Activated CD4-positive, alpha-beta T cell treated with anti-CD3 and anti-CD28 coated beads, Interleukin-10, Interleukin-2, amounts not matched to agents 100 ng/mL and 50 ng/mL, durations not matched to agents 16 hours and 8 hours (primary cell): ENCODE measurements at places on chromosomes 5 and 9.

- no peak for DNase-seq
Measured at GRCh38 chr9:106228861-106229260, 534.5 kb downstream of the TMEM38B start.

- no peak for DNase-seq
Measured at GRCh38 chr5:43006424-43007202, 33.5 kb downstream of the ANXA2R start.

DNA sequence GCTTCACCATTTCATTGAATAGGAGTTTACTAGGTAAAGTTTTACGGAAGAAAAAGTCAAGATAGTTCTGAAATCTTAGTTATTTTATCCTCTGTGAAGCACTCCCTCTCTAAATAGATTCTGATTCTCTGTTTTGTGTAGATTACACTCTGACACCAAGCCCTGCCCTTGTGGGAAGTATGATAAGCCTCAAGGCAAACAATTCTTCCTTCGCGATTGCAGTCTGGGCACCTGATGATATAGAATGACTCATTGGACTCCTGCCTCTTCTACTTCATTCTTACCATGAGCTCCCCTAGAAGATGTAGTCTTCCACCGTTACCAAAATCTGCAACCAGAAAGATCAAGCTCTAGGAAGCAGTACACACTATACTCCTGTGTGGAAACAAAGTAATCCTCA is 626.9 kb upstream of the PTGER4 start:
- no peak for DNase-seq

- DNase-seq = peak; percentile 68
Measured at GRCh38 chr9:89941875-89942274, 337.1 kb downstream of the GADD45G start.

DNA sequence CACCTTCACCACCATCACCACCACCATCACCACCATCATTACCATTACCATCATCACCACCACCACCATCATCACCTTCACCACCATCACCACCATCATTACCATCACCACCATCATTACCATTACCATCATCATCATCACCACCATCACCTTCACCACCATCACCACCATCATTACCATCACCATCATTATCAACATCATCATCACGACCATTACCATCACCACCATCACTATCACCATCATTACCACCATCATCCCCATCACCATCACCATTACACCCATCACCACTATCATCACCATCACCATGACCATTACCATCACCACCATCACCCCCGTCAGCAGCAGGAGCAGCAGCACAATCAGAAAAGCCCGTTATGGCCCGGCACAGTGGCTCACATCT is 89.1 kb downstream of the STK10 start:
- no peak for DNase-seq

GRCh38 chr5:124902097-124902821 is 155.8 kb upstream of the ZNF608 start:
- DNase-seq = peak; percentile 33

DNA sequence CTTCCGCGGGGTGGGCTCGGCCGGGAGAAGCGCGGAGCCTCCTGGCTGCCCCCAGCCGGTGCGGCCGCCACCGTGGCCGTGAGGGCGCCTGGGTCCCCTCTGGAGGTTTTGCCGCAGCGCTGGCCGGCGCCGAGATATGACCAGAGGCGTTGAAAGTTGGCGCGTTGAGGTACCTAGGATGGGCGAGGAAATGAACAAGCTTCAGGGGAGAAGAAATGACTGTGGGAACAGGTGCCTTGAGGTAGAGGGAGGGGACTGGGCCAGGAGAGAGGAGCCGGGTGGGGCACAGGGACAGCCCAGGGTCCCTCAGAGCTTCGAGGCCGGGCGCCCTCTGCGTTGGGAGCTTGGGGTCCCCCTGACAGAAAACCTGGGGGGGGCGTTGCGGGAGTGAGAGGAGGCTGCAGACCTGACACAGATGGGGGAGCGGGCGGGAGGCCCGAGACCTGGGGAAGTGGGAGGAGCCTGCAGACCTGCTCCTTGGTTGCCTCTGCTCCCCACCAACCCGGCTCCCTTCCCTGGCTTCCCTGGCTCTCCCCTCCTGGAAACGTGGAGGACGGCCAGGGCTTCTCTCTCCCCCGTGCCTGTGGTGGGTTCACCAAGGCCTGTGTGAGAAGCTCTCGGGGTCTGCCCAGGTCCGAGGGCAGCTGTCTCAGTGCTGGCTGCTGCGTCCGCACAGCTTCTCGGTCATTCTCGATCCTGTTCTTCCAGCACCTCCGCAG is 14.2 kb downstream of the RABL6 start:
- no peak for DNase-seq

DNA sequence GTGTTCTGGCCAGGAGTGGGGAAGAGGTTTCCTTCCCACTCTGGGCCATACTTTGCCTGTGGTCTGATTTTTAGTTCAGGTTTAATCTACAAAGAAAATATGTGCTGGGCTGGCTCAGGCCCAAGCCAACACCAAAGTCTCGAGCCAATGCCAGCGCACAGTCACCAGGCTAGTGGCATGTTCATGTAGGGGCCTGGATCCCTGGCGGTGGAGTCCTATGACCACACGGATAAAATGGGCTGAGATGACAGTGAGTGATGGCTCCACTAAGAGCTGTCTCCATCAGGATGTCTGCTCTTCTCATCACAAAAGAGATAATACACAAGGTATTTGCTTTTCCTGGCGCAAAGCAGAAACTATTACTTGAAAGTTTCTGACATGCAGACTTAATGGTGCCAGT is 92.9 kb upstream of the PTPN3 start:
- DNase-seq = no peak

DNA sequence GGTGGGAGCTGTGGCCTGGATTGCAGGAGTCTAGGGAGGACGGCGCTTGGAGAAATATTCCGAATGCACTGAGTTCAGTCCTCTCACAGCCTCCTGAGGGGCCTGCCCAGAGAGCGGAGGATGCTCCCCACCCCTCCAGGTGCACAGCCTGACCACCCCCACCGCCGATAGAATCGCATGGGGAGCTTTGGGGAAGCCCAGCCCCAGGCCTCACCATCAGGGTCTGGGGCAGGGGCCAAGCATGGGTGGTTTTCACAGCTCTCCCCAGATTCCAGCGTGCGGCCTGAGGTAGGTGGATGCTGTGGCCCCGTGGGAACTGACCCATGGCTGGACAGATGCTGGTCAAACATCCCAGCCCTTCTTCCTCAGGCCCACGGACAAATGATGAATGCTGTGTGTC is 79.9 kb upstream of the OLFM1 start:
- DNase-seq = no peak
